ENCODE measurements at places on chromosomes 7 and 10.

DNA sequence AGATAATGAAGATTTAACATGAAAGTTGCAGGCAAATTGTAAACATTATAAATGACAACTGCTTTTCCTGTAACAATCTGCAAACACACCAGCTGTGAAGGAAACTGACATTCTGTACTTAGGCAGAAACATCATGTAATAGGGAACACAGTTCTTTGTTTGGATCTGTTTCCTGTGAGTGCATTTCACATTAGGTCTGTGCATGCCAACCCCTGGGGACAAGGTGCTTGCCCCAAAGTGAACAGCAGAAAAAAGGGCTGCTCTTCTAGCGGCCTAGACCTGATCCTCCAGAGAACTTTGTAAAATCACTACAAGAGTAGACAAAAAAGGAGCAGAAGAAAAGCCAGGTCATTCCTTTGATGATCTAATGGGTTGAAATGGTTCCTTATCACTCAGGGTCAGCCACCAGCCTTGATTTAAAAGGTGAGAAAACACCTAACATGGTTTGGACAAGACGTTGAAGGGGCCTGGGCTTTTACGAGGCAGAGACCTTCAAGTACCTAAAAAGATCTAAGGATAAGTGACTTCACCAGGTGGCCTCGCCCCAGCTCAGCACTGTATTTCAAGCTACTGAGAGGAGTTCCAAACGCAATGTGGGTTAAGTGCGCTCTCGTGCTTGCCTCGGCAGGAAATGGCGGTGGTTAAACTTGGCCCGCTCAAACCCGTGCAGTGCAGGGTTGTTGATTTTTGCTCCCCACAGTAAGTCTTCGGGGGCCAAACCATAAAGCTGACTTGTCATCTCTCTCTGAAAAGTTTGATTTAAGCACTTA is 249.7 kb downstream of the CREB5 start:
- DNase-seq = no peak

GRCh38 chr7:40799-41750 is 151.3 kb upstream of the FAM20C start:
- no peak for DNase-seq

DNA sequence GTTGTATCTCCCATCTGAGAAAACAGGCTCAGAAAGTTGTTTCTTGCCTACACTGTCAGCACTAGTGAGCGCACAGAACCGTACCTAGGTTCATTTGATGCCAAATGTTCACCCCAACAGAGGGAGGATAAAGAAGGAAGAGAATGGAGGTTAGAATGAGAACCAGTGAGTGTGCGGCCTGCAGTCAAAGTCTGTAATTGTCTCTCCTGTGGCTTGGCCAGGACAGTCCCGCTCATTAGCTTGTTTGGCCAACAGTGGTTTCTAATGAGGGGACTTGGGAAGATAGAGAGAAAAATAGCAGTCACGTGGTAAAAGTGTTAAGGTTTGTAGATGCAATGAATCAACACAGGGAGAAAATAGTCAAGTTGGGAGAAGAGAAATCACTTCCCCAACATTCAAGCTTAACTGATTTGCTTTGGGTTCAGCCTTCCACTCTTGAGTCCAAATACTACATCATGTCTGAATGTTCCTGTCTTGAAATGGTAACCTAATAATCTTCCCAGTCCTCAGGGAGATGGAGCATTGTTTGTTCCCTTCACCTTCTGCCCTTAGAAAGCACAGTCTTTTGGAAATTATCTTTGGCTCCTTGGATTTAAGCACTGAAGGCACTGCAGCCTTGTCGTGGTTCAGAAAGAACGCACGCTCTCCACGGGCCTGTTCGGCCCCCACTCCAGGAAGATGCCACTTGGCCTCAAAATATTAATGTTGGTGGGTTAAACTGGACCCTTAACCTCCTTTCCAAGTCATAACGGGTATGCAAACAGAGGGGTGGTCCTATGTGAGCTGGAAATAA is 360.4 kb upstream of the ZNF32 start:
- DNase-seq = no peak

- DNase-seq = peak; percentile 77
Observed at GRCh38 chr10:43304687-43305333, 37.9 kb upstream of the RASGEF1A start.

- DNase-seq = peak; percentile 15
Observed at GRCh38 chr7:149729586-149729982, 43.8 kb downstream of the ZNF467 start.

- DNase-seq = no peak
Observed at GRCh38 chr7:90713628-90714027, 117.5 kb downstream of the CDK14 start.

GRCh38 chr7:143049362-143049761 is 2.8 kb upstream of the OR6V1 start:
- DNase-seq = no peak

DNA sequence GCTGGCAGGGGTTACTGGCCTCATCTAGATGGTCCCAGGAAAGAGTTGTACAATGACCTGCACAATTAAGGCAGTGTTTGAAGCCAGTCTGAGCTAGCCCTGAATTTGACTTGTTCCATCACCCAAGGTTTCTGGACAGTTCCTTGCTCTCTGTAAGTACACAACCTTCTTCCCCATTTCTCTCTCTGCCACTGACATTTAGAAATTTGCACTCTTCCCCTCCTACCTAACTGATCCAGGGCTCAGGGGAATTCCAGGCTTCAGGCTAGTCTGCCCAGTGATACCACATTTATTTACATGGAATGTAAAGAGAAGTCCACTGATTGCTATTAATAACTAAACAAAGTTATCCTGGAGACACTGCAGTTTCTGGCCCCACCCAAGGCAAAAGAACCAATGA is 139.0 kb upstream of the GPR26 start:
- no peak for DNase-seq

GRCh38 chr7:42189535-42189934 is 47.5 kb downstream of the GLI3 start:
- DNase-seq = no peak

DNA sequence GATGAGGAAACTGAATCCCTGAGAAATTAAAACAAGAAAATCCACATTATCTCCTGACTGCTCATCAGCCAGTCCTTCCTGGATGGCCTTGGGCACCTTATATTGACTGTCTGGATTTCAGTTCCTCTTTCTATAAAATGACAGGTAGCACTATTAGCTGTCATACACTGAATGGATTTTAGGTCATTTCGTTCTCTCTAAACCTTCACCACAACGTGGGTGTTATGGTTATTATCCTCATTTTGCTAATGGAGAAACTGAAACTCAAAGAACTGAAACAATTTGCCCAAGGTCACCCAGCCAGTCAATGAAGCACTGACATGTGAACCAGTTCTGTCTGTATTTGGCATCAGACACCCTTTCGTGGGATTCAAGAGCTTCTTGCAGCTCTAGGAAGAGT is 193.8 kb downstream of the CYP26A1 start:
- no peak for DNase-seq

DNA sequence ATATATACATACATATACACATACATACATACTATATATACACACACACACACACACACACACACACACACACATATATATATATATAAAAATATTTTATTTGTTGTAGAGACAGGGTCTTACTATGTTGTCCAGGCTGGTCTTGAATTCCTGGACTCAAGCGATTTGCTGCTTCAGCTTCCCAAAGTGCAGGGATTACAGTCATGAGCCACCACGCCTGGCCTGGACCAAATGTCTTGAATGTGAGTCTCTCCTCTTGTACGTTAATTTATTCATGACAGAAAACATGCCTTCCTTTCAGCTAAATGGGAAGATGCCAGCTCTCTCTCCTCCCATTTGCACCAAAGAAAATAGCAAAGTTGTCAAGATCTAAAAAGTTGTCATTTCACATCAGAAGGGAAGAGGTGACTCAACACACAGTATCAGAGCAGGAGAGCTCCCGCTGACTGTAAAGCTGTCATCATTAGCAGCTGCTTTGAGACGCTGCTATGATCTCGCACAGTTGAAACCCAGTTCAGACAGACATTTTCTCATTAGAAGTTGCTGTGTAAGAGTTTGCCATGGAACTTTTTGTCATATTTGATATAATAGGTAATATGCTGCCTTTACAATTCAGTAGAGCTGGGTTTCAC is 224.3 kb downstream of the SFMBT2 start:
- DNase-seq = no peak
